ENCODE measurements at places on chromosomes 11 and 22.

DNA sequence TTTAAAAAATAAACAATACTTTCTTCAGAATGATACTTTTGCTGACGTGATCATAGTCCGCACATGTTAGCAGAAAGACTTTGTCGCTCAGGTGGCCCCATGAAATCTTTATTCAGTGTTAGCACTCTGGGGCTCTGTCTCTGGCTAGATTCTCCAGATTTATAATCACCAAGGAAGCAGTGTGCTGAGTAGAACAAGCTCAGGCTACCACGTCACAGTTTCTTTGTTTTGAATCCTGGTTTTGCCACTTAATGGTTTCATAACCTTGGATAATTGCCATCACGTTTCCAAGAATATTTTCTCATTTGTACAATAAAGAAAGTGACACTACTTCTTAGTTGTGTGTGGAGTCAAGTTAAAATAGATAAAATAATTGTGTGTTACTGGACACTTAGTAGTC is 3.9 kb upstream of the MUC15 start:
- DNase-seq: no peak

DNA sequence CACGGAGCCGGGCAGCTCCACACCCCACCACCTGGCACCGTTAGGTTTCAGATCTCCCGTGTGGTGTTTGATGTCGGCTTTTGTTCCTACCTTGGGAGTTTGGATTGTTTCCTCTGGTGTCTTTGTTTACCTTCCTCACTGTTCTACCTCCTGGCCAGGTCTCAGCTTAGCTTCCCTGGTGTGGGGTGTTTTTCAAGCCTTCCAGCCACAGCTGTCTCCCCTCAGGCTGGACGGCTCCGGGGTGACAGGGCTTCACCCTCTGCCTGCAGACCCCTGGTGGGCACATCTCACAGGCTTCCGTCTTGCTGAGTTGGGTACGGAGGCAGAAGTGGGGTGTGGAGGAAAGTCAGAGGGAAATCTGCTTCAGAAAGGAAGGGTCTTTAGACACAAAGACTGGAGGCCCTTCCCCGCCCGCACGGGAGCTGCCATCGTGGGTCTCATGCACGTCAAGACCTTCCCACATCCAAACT is 59.6 kb upstream of the EMID1 start:
- no peak for DNase-seq

DNA sequence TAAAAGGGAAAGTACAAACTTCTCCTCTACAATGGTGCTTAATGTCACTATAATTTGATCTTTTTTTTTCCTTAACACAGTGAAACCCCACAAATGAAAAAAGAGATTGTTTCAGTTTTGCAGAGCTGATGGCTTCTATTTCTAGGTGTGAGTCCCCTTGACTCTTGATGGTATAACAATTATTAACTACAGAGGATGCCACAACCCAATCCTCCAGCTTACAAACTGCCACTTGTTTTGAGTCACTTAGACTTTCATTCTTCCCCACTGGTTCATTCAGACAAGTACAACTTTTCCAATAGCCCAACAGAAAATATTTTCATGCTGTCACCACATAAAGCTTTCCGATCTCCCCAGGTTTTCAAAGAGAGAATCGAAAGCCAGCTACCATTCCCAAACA is 812.2 kb downstream of the LRRC4C start:
- DNase-seq: no peak

DNA sequence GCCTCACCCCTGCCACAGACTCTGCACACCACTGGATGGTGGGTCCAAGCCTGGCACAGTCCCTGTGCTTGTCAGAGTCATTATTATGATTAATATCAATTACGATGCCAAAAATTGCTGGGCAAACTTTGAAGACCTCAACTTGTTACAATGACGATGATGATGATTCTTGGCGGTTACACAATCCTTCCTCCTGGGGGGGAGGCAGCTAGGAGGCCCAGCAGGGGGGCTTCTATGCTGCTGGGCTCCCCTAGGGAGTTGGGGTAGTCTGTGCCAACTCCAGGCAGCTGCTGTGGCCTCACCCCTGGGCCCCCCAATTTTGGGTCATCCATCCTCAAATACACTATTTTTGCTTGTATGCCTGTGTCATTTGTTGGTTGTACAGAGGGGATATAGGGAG is 12.0 kb downstream of the SLC35E4 start:
- DNase-seq: no peak

DNA sequence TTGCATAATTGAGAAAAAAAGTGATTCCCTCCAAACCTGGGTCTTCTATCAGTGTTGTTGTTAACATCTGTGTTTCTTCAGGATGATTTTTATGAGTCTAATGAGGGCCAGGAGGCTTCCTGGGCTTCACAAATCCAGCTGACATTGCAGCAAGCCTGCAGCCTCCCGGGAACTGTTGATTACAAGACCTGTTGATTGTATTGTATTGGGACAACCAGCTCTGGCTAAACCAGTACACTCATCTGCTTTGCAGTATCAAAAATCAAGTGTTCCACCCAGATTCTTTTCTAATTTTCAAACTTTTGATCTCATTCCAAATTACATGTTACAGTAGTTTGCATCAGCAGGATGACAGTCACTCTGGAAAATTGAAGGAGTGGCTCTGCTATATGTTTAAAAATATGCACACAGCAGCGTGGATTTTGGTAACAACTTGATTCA is 16.1 kb upstream of the PRSS23 start:
- no peak for DNase-seq

- no peak for DNase-seq
Observed at GRCh38 chr11:40166892-40167291, 1292.6 kb downstream of the LRRC4C start.

GRCh38 chr11:14480716-14481115 is 18.9 kb downstream of the COPB1 start:
- DNase-seq: no peak

- no peak for DNase-seq
Observed at GRCh38 chr11:102451041-102451680, 1.4 kb downstream of the TMEM123 start.

- DNase-seq: no peak
Observed at GRCh38 chr11:65290448-65291165, 24.1 kb upstream of the CDC42EP2 start.

DNA sequence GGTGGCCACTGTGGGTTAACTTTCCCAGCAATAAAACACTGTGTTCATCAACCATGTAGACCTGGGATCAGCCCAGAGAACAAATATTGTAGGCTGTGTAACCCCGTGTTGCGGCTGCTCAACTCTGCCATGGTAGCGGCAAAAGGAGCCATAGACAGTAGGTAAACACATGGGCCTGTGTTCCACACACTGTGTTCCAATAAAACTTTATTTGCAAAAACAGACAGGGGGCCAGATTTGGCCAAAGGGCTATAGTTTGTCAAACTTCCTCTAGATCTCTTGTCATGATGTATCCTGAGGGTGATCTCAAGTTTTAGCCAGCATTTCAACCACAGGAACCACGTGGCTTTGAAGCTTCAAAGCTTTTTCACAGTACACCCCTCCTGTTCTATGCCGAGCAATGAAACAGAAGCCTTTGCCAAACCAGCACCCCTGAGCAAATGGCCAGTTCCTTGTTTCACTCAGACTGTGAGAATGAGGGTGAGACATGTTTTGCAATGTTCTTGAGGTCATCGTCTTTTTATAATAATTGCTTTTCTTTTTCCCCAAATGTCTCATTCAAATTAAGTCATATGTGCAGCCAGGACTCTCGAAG is 49.9 kb upstream of the FADD start:
- no peak for DNase-seq

DNA sequence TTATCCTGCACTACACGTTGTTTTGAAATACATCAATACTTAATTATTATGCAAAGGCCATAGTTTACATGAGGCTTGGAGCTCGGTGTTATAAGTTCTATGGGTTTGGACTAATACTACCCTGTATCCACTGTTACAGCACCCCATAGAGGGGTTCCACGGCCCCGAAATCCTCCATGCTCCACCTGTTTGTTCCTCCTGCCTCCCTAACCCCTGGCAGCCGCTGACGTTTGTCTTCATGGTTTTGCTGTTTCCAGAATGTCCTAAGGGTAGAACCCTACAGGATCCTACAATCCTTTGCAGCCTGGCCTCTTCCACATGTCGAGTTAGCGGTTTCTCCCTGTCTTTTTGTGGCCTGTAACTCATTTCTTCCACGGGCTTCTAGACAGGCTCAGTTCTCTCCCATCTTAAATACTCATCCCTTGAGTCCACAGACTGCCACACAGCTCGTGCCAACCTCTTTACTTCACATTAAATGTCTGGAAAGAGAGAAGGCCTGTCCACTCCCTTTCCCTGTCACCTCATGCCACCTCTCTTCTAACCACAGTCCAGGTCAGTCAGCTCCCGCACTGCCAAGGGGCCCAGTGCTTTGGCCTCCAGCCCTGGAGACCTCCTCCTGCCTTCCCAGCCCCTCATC is 42.4 kb upstream of the TH start:
- no peak for DNase-seq

DNA sequence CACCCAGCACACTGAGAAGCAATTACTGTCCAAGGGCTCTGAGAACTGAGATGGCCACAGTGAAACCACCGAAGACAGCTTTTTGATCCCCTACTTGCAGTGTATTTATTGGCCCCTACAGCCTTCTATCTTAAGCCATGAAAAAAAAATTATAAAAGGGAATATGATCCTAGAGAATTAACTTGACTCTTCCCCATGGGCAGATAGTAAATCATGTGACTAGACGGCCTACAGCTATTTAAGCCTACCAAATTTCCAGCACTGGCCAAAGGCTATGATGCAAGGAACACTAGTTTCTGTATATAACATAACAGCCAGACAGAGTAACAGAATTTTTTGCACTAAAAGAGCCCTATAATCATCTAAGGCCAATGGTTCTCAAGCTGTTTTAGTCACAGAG is 53.8 kb downstream of the KCNA4 start:
- no peak for DNase-seq

DNA sequence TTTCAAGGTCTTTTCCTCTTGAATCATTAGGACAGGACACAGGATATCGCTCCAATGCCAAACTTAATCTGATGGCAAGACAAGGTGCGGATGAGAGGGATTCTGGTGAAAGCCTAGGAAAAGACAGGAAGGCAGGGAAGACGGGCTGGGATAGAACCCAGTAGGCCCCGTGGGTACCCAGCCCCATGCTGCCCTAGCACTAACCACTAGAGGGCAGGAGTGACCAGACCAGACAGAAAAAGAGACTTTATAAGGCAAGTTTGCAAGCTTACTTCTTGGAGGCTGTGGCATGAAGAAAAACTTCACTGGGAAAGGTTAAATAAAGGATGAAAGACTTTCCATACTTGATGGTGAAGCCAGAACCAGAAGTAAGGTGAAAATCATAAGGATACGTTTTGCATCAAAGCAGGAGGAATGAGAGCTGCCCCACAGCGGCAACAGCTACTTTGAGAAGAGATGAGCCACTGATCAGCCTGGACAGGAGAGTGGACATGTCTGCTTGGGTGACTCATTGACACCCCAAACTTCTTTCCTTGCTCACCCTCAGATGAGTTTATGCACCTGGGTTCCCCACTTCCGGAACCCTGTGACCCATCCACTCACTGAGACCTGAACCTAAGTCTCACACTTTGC is 39.8 kb downstream of the SYN3 start:
- peak; percentile 86 for DNase-seq

DNA sequence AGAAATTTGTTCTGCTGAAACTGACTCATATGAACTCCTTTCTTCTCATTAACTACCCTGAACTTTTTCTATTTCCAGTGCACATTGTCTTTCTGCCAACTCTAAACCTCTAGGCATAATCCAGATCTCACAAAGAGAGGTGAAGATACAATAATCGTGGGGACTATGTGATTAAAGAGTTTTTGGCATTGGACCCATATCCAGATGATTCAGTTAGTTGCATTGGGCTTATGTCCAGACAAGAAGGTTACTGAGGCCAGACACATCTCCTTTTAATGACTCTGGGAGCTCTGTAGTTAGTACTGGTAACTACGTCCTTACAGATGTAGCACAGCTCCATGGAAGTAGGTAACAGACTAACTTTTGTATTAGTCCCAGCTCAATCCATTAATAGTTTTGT is 273.0 kb downstream of the CASP12 start:
- no peak for DNase-seq

- no peak for DNase-seq
Observed at GRCh38 chr11:12090061-12090591, 20.3 kb upstream of the MICAL2 start.

- DNase-seq: no peak
Observed at GRCh38 chr11:73549376-73549775, 48.5 kb downstream of the FAM168A start.

DNA sequence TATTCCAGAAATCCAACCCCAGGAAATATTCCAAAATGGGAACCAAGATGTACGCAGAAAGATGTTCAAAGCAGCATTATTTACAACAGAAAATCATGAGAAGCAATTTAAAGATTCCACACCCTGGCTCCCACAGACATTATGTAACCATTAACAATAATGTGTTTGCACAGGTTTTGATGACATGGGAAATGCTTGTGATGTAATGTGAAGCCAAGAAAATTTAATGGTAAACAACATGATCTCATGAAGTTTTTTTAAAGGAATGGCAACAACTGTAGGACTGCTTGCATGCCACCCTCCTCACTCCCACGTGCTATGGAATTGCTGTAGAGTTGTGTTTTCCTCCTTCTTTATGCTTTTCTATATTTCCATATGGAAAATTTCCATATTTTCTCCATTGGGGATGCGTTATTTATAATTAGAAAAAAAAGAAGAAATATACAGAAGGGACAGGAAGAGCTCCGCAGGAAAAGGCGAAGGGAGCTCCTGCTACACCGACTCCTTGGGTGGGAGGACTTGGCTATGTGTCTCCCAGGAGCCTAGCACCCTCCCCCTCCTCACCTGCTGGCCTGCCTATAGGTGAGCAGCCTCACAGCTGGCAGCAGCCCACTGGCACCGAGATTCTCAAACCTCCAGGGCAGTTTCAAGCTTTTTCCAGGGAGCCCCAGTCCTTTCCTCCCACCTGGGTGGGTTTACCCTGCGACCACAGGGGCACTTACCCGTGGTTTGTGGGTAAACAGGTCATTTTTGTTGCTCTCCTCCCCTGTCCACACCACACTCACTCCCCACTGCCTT is 20.9 kb downstream of the LRFN4 start:
- DNase-seq: no peak

- peak; percentile 35 for DNase-seq
Observed at GRCh38 chr11:17650127-17650911, 69.1 kb upstream of the MYOD1 start.

DNA sequence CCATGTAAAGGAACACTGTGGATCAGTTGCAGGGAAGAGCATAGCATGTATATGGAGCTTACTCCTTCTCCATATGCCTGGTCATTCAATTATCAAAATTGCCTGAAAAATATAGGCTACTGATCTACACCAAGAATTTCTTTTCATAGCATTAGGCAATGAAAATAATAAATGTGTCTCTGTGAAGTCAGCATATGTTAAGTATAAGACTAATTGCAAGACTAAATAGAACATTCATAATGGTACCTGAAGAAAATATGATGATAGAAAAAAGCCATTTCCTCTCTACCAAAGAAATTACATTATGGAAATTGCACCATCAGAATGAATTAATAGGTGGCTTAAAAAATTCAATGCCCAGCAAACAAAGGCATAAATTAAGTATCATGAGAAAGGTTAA is 584.7 kb downstream of the NELL1 start:
- DNase-seq: no peak

DNA sequence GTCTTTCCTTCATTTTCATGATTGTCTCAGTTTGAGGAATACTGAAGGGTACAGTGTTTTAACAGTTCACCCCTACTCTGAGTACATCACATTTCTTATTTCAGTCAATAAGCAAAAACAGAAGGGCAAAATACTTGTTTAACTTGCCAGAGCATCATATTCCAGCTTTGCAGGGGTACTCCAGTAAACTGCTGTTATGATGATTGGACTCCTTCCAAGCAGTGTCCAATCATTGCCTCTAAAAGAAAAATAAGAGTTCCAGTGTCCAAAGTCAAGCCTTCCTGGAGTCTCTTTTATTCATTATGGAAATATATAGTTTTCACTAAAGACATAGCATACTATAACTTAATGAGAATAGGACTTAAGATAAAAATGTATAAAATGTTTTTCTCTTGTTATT is 105.1 kb downstream of the FANCF start:
- no peak for DNase-seq
